ENCODE measurements at places on chromosomes 7 and 10.

- no peak for DNase-seq
These were observed 407.5 kb upstream of the PRKCQ start for GRCh38 chr10:6987536-6987945.

GRCh38 chr10:54702583-54703485 lies 98.2 kb downstream of the PCDH15 start:
- DNase-seq, result no peak

DNA sequence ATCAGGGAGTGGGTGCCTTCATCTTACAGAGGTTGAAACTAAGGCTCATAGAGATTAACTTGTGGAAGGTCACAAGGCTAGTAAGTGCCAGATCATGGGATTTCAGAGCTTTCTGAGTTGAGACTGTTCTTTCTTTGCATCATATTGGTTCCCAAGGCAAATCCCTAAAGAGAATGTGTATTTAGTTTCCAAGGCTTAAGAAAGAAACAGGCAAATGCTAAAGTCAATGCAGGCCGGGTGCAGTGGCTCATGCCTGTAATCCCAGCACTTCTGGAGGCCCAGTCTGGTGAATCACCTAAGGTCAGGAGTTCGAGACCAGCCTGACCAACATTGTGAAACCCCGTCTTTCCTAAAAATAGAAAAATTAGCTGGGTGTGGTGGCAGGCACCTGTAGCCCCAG lies 19.8 kb downstream of the CDK1 start:
- no peak for DNase-seq

DNA sequence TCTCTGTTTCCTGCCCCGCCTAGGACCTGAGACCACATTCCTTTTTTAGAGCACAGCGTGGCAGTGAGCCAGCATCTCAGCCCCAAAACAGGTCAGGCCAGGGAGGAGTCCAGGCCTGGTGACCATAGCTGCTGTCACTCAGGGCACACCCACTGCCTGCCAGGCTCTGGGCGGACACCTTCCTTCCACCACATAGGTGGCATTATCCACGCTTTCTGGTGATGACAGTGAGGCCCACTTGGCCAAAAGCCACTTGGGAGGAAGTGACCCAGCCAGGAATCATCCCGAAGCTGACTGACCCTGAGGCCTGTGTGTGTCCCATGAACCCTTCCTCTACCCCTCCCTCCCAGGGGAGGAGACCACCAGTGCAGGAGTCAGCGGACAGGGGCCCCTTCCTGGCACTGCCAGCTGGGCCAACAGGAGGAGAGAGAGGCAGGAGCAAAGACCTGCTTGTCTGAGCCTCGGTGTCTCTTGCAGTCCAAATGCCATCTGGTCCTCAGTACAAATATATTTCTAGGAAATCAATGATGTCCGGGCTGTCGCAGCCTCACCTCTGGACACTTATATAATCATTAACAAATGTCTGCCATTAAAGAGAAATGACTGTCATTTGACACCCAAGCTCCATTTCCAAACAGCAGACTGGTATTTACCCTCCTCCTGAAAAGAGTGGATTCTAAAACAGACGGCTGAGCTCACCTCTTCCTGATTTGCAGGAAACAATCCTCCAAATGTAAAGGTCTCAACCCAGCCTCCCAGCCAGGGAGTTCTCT lies 63.0 kb downstream of the ABRAXAS2 start:
- no peak for DNase-seq

- DNase-seq, result no peak
These were observed 406.7 kb downstream of the PARD3 start for GRCh38 chr10:34408381-34408780.

DNA sequence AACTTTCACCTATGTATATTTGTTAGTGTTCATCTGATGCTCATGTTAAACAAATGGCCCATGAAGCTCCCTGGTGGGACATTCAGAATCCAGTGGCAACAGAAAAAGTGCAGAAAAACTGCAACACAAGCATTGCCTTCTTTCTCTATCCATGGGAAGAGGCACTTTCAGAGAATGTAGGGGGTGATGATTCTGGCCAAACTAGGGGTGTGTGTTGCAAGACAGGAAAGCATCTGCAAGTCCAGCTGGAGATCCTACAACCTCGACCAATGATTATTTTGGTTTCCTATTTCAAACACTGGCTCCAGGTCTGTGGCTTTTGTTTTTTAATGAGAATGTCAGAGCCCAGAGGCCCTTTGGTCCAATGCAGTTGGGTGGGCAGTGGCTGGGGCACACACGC lies 198.7 kb downstream of the CXCL12 start:
- peak; percentile 70 for DNase-seq

DNA sequence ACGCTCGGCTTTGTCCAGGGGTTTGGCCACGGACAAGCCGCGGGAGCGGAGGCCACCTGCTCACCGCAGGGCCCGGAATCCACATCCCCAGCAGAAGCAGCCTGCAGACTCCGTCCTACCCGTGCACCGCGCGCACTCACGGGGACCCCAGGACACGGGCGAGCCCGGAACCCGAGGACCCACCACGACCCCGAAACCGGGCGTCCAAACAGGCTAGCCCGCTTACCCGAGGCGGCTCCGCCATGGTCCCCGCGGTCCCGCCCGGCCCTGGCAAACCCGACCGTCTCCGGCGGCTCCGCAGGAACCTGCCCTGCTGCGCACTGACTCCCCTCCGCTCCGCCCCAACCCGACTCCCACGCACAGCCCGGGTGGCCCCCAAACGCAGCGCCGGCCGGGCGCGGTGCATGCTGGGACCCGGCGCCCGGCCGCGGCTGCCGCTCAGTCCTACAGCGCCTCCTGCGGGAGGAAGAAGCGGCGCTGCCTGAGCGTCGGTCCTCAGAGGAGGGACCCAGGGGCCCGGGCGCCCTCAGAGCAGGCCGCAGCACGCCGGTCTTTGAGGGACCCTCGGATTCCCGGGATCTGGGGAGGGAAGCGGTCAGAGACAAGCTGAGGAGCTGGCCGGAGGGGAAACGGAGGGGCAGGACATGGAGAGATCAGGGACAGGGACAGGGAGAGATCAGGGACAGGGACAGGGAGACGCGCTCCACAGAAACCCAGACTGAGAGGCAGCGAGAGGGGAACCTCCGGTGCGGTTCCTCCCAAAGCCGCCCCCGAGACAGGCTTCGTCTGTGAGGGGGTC lies at the start of gene ZNF786:
ZNF786 (minus strand) TSS at position 322 of the 799 bp plus-strand sequence; CDS start at position 244, 78 bp downstream.
- peak; percentile 79 for DNase-seq

Data from fibroblast of the conjunctiva (primary cell).